ENCODE measurements at places on chromosomes 2 and 18.
A peak's percentile ranks its signal among the peaks of the same experiment; 100 is the strongest.

GRCh38 chr2:26168785-26169184 is 4.1 kb upstream of the GAREM2 start:
- no peak for DNase-seq

DNA sequence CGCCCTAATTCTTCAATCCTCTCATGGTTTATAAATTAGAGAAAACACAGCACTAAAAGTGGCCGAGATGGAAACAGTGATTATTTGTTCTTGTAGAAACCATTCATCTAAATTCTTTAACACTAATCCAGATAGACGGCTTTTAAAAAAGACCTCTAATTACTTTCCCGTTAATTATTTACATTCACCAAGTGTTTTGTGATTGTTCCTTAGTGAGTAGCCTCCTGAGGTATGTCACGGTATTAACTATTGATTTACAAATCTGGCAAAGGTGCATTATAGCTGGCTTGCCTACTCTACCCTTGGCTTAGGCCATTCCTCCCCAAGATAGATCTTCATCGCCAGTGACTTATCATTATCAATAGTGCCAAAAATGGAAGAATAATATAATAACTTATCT is 436.4 kb upstream of the ST6GAL2 start:
- no peak for DNase-seq

DNA sequence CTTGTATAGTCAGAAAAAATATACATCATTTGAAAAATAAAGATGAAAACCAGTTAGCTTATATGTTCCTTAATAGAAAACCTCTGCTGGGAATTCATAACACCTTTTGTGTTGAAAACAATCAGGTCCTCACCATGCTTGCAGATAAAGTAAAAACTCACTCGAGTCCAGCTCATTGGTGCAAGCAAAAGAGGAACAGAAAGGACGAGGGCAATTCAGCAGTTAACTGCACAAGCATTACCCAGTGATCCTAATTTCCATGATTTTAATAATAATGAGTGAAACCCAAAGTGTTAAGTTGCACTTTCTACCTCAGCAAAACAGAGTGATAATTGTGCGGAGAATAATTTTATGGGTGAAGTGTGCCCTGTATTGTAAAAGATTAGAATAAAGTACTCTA is 839.9 kb downstream of the BCL11A start:
- DNase-seq = no peak

- DNase-seq = peak; percentile 68
Measured at GRCh38 chr2:137367361-137367760, 596.9 kb upstream of the HNMT start.

DNA sequence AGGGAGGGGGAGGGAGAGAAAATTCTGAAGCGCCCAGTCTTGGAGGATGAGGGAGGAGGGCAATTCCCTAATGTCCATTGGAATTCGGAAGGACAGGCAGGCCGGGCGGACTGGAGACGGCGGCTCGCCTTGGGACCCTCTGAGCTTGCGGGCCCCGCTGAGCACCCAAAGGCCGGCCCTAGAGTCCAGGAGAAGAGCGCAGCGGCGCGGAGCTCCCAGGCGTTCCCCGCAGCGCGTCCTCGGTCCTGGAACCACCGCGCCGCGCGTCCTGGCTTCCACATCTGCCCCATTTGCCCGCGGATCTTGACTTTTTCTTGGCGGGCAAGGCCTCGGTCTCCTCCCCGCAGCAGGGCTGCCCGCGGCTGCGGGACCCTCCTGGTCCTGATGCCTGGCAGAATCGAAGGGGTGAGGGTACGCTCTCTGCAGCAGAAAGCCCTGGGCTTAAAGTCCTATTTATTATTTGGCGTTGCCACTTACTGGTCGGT is 675 bp upstream of the MLPH start:
- peak; percentile 54 for DNase-seq

- peak; percentile 84 for DNase-seq
Measured at GRCh38 chr2:230774348-230774951, 61.8 kb downstream of the CAB39 start.

DNA sequence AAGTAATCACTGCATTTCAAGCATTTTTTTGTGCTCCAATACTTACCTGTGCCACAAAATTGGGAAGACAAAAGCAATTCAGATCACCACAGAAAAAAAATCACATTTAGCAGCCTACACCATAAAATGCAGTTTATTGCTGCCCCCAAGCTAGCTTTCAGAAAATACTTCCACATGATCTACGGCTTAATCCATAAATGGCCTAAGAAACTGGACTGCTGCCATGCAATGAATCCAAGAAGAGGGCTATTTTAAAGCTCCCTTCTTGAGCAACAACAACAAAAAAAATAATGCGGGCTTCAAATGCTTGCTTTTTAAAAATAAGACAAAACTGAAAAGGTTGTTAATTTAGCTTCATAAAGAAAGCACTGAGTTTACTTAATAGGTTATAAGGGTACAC is 272.3 kb downstream of the RAD51AP2 start:
- DNase-seq = no peak

- DNase-seq = no peak
Measured at GRCh38 chr18:74114116-74114515, 33.5 kb downstream of the FBXO15 start.

- DNase-seq = peak; percentile 87
Measured at GRCh38 chr2:150485871-150486538, 1.5 kb downstream of the RND3 start.

GRCh38 chr2:16077601-16078000 is 137.3 kb downstream of the MYCN start:
- DNase-seq = no peak

DNA sequence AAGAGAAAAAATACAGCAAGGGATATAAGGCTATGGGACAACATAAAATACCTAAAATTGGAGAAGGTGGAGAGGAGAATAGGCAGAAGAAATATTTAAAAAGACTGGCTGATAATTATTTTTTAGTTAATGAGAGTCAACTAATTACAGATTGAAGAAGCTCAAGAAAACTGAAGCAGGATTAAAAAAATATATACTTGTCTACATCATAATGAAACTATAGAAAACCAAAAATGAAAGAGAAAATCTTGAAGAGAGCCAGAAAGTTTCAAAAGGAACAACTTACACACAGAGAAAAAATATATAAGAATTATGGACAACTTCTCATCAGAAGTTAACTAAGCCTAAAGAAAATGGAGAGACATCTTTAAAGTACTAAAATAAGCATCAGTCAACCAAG is 62.9 kb upstream of the APCDD1 start:
- no peak for DNase-seq

DNA sequence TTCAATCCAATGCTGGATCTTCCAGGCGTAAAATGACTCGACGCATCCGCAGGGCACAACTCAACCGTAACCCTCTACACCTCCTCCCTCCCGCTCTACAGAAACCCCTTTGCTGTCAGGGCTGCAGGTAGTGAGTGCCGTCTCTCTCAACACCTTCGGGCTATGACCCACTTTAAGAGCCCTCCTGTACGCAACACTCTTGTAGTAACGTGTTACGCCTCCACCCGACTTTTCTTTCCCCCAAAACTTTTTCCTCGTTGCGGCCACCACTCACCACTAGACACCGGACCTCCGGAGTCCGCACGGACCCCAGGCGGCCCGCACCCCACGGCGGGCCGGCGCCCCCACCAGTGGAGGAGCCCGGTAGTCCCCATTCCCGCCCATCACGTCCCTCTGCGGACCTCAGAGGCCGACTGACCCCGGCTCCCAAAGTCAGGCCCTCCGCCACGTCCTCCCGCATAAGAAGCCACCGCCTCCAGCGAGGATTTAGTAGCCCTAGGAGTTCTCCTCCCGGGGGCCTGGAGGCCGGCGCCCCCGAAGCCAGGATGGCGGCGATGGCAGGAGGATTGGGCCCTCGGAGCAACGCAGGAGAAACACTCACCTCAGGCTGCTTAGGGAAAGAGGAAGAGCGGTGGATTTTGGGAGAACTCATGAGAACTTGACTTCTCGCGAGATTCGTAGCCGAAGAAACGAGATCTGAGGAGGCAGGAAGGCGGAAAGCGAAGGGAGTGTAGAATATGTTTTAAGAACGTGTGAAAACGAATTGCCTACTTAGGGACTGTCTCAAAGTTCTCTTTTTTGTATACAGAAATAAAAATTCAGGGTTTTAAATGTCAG is 5.0 kb upstream of the C18orf32 start:
- peak; percentile 97 for DNase-seq

GRCh38 chr2:3597567-3597966 is 2.7 kb downstream of the COLEC11 start:
- no peak for DNase-seq

- no peak for DNase-seq
Measured at GRCh38 chr2:188203776-188204175, 87.9 kb upstream of the GULP1 start.

GRCh38 chr2:71716697-71717624 is 263.6 kb downstream of the DYSF start:
- DNase-seq = peak; percentile 99

- peak; percentile 36 for DNase-seq
Measured at GRCh38 chr2:70569559-70569958, 15.9 kb upstream of the TGFA start.

GRCh38 chr2:25098056-25098455 is 56.2 kb downstream of the EFR3B start:
- DNase-seq = no peak

- no peak for DNase-seq
Measured at GRCh38 chr18:28174181-28174905, 2.6 kb downstream of the CDH2 start.

DNA sequence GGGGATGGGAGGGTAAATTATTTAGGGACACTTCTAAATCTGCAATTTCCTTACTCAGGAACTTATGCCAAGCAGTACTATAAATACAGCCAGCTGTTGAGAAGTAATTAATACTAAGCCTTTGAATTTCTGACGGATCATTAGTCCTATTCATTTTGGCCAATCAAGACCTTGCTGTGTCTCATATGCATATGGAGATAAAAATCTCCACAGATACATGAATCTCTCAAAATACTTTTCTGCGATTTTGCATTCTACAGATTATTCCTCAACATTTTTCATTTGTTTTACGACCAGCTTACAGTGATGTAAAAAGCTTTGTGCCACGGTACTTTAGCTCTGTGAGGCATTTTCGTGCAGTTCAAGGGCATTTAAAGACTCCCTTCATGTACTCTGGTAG is 16.7 kb downstream of the LANCL1 start:
- DNase-seq = no peak

GRCh38 chr18:6363216-6363615 is 51.5 kb downstream of the L3MBTL4 start:
- no peak for DNase-seq

GRCh38 chr2:142294225-142294624 is 163.4 kb upstream of the LRP1B start:
- DNase-seq = no peak

DNA sequence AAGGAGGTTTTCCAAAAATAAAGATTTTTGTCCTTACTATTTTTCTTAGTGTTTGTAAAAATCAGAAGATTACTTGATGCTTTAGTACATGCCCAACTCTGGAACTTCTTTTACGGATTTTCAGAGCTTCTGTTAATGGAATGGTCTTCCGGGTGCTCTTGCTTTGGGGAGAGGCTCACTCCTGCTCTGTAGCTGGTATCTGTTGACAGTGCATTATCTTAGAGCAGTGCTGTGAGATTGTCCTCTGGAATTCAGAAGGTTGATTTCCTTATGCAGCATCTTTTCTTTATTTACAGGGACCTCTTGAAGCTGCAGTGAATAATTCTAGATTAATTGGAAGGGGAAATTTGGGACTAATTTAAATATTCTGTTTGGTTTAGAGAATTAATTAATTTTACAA is 4.6 kb downstream of the MAPRE2 start:
- DNase-seq = no peak

DNA sequence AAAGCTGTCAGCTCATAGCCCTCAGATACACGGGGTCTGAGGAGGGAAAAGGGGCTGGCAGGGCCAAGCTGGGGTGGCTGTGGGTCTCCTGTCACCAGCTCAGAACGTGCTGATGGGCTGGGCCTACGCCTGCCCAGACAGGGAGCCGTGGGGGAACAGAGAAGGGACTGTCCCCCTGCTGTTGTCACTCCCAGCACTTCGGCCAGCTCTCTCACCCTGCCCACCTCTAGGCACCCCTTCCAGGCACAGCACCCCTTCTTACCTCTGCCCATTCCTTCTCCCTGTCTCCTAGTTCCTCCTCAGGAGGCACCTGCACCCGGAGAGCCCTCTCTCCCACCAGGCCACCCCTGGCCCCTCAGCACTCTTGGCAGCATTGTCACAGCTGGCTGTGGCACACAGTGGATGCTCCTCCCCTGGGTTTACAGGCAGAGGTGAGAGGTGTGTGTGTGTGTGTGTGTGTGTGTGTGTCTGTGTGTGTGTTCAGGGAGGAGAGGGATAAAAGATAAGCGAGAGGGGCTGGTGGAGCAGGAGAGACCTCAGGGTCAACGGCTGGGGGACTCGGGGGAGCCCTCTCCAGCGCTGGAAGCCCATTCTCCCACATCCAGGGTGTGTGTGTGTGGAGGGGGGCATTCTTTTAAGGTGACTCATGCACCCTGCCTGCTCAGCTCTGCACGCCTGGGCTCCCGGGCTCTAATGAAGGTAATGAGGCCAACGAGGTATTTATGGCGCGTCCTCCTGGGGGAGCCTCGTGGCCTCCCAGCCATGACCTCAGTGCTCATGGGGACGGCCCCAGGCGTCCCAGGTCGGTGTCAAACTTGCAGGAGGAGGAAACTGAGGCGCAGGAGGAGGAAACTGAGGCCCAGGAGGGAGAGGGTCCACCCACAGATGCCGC is 66.1 kb upstream of the SMAD7 start:
- peak; percentile 89 for DNase-seq

- no peak for DNase-seq
Measured at GRCh38 chr18:43393174-43393573, 115.9 kb upstream of the SYT4 start.

DNA sequence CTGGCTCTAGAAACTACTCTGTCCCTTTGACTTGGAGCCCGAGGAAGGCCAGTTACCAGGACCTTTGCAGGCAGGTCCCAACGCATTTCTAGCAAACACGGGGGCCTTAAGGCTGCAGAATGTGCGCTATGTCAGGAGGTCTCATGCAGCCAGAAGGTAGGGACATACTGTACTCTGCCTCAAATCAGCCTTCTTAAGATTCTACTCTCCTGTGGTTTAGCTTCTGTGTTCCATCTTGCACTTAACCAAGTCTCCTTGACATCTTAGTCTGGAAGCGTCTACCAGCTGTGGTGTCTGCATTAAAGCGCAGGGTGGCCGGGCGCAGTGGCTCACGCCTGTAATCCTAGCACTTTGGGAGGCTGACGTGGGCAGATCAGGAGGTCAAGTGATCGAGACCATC is 65.5 kb downstream of the STEAP3 start:
- DNase-seq = no peak

GRCh38 chr18:57754577-57755338 is 48.4 kb downstream of the ATP8B1 start:
- no peak for DNase-seq

GRCh38 chr2:46813680-46814079 is 101.9 kb downstream of the MCFD2 start:
- no peak for DNase-seq

- peak; percentile 86 for DNase-seq
Measured at GRCh38 chr2:201257956-201258665, 2.2 kb upstream of the CASP8 start.

DNA sequence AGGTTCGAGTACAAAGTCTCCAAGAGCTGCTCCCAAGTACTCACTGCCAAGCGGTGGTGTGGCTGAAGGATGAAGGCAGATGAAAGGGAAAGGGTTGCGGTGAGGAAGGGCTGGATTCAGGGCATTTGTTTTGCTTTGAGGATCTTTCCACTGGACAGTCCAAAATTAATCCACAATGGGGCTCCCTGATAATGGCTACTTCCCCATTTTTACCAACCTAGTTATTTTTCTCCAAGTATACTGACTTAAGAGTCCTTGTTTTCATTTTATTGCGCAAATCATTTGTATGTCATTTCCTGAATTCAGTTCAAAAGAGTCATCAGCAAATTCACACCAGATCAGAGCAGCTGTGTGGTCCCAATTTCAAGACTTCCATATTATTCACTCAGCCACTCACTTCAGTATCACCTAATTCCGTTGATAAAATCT is 464 bp upstream of the SESTD1 start:
- peak; percentile 40 for DNase-seq
